ENCODE measurements at places on chromosomes 11 and 22. TPM values are rescaled to one million over a fixed set of nuclear protein-coding genes. Genes with fewer than 3 reads are reported as not detected.

SLC29A2 gene
- 3.2 TPM for total RNA-seq

OR2AT4 gene
- total RNA-seq = not detected

GPR137 gene
- 4.7 TPM for total RNA-seq

KREMEN1 gene
- 11.7 TPM for total RNA-seq

Data from mammary epithelial cell (primary cell).